Activated naive CD4-positive, alpha-beta T cell treated with anti-CD3 and anti-CD28 coated beads, Interleukin-2, amount 50 U/mL, for 72 hours (primary cell): ENCODE measurements at places on chromosomes 4 and X.

GRCh38 chr4:103092245-103092644 is 7.4 kb downstream of the BDH2 start:
- DNase-seq: no peak

GRCh38 chrX:68989865-68990606 is 161.2 kb downstream of the EFNB1 start:
- DNase-seq: no peak

DNA sequence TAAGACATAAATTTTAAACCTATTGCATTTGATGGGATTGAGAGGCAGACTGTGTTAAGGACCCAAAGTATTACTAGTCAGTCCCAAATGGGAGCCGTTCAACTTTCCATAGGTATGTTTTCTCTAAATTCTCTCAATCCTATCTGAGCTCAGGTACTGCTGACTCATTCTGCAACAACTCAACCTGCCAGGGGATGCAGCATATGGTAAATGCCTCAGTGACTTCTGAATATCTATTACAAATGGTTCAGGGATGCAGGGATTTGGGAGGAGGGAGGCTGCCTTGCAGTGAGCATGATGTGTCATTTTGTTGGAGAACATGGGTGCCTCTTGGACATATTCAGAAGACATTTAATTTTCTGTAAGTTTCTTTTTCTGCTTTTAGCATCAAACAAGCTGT is 97.3 kb downstream of the HDAC8 start:
- no peak for DNase-seq

DNA sequence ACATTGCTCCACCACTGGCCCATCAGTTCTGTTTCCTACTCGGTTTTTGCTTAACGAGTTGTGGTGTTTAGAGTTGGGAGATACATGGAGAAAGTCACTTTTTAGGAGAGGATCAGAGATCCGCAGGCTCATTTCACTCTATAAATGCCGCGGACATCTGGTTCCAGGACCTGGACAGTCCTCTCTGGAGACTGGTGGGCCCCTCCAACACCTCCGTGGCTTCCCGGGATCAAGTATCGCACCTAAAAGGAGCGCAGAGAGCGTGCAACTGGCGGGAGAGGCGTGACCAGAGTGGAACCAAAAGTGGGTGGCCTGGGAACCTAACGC is 9.9 kb upstream of the CLTRN start:
- no peak for DNase-seq

- no peak for DNase-seq
These were observed 47.8 kb downstream of the KDR start for GRCh38 chr4:55077577-55077976.

DNA sequence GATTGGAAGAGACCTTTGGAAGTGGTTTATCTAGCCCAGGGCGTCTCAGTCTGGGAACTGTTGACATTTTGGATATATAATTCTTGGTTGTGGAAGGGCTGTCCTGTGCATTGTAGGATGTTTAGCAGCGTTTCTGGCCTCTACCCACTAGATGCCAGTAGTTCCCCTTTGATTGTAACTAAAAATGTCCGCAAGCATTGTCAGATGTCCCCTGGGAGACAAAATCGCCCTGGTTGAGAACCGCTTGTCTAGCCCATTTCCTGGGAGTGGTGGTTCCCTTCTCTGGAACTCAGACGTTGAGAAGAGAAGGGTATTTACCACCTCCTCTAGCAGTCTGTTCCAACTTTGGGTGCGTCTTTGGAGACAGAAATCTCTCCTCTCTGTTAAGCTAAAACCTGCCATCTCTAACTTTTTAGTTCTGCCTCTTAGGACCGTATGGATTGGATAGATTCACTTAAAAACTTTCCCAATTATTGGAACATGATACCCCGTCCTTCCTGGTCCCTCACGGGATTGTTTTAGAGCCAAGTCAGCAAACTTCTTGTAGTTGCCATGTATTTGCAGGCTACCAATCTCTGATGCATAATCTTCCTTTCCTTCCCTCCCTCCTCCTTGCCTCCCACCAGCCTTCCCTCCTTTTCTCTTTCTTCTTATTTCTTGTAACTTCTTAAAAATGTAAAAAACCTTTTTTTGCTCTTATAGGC is 13.9 kb downstream of the TMEM165 start:
- no peak for DNase-seq
